ENCODE measurements at places on chromosomes 2 and 18.

- no peak for DNase-seq
These were observed 4.7 kb downstream of the ACVR1 start for GRCh38 chr2:157871415-157871814.

DNA sequence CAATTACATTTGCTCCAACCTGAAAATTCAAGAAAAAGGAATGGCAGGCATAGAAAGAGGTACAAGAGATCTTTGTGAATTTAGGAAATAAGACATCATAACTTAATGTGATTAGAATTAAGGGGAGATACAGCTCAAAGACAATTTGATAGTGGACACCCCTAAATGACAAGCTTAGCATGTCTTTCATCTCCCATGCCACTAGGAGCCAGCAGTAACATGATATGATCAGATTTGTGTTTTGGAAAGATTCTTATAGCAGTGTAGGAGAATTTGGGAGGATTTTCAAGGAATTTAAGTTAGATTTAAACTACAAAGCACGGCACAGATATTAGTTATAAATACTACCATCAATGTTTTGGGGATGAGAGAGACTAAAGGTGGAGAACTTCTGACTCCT is 340.8 kb downstream of the RDH14 start:
- peak; percentile 18 for DNase-seq

DNA sequence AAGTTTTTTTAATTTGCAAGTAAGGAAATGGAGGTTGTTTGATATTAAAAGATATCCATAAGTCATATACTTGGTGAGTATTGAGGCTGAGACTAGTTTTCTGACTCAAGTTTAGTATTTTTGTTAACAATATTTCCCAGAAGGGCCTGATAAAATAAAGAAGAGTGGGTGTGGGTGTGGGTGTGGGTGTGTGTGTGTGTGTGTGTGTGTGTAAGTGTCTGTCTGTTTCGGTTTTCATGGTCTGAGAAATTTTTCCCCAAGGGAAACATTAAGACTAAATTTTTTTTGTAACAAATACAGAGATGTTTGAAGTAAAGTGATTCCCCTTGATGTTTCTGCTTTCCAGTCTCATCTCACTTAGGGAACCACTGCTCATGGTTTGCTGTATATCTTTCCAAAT is 36.5 kb downstream of the PPM1B start:
- no peak for DNase-seq

DNA sequence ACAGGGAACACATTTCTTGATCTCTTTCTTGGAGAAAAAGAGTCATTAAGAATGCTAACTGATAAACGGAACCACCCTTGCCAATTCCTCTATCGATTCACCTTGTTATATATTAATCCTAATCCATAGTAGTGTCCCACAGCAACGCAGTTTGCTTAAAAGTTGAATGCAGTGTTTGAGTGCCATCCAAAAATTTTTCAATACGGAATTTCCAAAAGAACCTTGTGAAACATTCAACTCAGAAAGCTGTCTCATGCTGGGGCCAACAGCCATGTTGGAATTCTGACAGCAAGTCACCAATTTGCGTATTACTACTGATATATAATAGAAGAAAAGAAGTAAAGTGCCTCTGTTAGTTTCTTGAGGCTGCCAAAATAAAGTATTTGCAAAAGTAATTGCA is 42.3 kb downstream of the ANXA4 start:
- DNase-seq: no peak

GRCh38 chr2:100039291-100039980 is 103.0 kb downstream of the AFF3 start:
- DNase-seq: no peak

DNA sequence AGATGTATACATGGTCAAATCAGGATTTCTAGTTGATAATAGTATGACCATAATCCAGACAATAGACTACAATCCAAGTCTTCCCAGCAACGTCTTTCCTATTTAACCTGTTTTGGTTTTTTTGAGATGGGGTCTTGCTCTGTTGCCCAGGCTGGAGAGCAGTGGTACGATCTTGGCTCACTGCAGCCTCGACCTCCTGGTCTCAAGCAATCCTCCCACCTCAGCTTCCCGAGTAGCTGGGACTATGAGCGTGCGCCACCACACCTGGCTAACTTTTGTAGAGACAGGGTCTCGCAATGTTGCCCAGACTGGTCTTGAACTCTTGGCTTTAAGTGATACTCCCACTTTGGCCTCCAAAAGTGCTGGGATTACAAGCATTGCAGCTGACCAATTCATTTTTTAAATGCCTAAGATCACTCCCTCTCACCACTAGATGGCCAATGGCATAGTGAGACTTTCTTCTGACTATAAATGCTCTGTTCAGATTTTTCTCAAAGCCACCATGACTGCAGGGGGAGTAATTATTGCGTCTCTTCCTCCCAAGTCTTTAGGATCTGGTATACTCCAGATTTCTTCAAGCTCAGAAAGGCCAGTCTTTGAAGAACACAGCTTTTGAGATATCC is 47.6 kb downstream of the HNRNPLL start:
- peak; percentile 25 for DNase-seq

DNA sequence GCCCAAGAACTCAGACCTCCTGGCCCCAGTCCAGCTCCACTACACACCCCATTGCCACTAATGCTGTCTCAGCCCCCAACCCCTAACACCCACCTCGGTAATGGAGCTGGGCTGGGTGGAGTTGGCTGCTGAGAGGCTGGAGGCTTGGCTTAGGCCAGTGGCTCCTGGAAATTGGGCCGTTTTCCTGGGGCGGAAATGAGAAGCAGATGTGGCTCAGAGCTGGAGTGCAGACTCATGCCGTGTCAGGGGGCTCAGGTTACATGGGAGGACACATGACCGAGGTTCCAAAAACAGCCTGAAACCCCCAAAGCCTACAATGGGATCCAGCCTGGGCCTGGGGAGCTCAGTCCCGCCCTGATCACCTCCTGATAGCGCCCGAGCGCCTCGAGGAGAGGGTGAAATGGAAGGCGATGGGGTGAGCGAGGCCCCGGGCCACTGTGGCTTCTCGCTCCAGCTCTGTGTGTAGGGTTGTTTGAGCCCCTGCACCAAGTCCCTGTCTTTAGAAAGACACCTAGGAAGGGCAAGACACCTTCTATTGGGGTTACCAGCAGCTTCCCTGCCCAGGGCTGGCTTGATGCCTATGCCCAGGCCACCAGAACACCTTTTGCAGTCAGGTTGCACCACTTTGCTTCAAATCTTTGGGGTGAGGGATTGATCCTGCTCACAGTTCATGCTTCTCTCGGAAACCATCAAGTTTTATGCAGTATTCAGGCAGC is 175.7 kb upstream of the HAAO start:
- DNase-seq: peak; percentile 87

- DNase-seq: no peak
These were observed 122.2 kb downstream of the DSC3 start for GRCh38 chr18:30920351-30920750.

DNA sequence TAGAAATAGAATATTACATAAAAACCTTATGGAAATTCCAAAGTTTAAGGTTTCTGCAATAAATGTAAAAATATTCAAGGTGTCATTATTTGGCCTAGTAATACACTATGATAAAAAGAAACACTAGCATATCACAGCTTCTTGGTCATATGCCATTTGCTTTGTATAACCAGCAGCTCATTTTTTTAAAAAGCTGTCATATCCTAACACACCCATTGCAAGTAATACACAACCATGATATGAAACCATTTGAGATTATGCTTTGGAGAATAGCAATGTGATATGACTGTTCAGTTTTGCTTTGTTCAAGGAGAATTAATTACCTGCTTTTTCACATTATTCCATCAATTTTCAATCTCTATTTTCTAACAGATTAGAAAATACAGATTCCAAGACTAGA is 149.0 kb downstream of the IKZF2 start:
- no peak for DNase-seq

DNA sequence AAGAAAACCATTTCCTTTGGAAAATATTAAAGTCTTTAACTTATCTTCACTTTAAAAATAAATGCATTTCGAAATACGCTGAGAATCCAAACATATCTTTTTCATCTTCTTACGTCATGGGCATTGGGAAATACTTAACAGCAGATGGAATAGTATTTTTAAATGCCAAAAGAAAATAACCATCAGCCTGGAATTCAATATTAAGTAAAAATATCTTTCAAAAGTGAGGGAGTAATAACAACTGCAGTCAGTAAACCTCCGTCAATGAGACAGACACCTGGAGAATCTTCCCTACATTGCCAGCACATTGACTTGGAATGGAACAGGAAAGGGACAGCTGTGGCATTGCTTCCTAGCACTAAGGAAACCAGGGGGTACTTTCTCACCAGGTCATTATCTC is 290.4 kb upstream of the TNP1 start:
- DNase-seq: no peak

DNA sequence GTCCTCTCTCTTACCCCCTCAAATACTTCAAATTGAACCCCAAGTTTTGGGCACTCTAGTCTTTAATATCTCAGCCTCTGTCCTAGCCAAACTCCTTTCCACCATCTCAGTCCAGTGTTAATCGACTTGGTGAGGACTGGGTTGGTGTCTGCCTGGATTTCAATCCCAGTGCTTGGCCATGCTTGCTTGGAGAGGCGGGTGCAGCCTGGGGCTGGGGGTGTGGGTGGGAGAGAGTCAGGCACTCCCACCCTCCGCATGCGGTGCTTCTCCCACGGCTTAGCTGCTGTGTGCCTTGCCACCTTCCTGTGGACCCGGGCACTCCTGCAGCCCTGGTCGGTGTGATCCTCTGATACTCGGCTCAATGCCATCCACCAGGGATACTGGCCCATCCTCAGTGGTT is 220.8 kb upstream of the HDAC4 start:
- no peak for DNase-seq

GRCh38 chr2:195138435-195138834 is 518.6 kb upstream of the SLC39A10 start:
- no peak for DNase-seq

GRCh38 chr2:199704358-199705238 is 146.4 kb downstream of the FTCDNL1 start:
- DNase-seq: peak; percentile 64

DNA sequence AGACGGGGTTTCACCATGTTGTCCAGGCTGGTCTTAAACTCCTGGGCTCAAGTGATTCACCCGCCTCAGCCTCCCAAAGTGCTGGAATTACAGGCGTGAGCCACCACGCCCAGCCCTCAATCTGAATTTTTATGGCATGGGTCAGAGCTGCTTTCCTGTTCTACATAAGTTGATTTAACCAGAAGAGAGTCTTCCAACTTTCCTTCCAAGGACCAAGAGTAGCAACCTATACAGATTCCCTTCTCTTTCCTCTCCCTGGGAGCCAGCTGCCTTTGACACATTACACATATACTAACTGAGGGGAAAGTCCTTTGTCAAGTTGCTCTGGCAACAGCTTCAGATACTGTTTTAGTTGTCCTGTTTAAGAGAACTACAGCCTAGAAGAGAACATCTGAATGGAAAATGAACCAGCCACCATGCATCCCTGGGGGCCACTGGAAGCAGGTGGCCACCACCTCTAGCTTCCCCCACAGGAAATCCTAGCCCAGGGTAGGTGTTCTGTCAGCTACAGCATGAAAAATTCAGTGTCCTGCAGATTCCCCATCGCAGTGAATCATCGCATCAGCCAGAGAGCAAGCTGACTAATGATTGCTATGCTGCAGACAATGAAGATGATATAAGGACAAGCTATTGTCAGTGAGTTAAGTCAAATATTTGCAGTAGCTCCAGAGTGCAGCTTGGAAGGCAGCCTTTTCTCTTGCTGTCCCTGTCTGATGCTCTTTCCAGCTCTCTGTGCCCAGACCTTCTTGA is 62.9 kb downstream of the POMC start:
- DNase-seq: peak; percentile 73

GRCh38 chr2:132620115-132620514 is 49.9 kb downstream of the LYPD1 start:
- DNase-seq: peak; percentile 63

DNA sequence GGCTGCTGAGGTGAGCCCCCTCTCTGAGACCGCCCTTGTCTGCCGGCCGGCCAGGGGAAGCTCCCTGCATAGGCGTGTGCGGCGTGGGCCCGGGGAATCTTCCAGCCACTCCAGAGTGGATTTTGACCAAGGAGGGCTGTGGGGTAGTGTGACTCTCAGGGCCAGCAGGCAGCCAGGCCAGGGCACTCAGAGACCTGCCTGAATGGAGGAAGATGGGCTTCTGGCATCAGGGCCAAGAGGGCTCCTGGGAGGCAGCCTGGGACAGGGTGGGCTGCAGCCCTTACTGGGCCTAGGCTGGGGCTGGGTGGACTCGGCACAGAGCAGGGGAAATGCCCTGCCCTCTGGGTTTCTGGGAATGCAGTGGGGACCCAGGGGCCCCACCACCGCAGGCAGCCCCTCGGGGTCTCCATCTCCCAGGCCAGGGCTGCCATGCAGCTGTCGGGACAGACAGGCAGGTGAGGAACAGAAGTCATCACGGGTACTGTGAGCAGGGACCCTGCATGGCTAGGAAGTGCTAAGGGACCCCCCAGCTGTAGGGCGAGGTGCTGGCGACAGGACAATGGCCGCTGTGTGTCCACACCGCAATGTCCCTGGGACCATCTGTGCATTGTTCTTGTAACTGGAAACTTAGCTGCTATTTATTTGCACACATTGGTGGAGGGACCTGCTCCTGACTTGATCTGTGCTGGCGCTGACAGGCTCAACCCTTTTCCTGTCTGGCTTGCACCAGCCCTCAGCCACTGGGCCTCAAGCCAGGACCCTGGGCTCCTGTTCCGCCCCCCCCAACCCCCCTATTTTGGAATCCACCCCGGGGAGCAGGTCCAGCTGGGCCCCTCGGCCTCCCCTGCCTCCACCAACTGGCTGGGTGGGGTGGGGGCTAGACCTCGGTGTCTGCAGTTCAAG is 4.1 kb downstream of the PDCD1 start:
- DNase-seq: no peak

- DNase-seq: no peak
These were observed 55.5 kb upstream of the ZDBF2 start for GRCh38 chr2:206218796-206219499.

DNA sequence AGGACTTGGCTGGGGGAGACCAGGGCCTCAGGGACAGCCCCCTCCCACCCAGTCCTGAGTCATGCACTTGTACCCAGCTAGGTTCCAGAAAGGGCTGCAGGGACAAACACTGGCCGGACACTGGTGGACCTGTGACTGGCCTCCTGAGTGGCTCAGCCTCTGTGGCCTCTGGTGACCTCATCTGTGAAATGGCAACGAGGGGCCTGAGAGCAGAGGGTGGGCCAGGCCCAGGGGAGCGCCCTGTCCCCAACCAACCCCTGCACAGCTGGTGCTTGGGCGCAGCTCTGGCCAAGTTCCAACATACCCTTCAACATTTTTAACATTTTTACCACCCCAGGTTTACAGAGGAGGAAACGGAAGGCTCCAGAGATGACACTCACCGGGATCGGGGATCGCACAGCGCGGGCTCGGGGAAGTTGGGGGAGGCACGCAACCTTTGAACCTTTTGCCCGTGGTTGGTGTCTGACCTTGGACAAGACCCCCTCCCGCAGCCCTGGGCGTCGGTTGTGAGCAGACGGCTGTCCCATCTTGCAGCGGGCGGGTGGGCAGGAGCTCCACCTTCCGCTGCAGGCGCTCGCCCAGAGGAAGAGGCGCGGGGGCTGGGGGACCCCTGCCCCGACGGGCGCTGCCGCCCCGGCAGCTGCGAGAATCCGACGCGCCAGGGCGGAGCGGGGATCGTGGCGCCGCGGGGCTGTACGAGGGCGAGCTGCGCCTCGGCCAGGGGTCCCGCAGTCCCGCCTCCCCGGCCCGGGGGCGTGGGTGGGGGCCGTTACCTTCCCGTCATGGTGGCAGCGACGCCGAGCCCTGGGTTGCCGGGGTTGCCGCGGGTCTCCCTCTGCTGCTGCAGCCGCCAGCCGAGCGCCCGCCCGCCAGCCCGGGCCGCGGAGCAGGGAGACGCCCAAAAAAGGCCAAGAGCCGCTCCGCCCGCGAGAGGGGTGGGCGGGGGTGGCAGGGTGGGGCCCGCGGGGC is 805 bp downstream of the LIMS2 start:
- peak; percentile 50 for DNase-seq

GRCh38 chr2:215598376-215598975 is 162.6 kb upstream of the FN1 start:
- DNase-seq: peak; percentile 37

Data from AG08395 (cell line).